Activated CD4-positive, alpha-beta T cell treated with anti-CD3 and anti-CD28 coated beads, Interleukin-2, amount 50 U/mL, for 1 hour (primary cell): ENCODE measurements at places on chromosomes 7 and 10.

DNA sequence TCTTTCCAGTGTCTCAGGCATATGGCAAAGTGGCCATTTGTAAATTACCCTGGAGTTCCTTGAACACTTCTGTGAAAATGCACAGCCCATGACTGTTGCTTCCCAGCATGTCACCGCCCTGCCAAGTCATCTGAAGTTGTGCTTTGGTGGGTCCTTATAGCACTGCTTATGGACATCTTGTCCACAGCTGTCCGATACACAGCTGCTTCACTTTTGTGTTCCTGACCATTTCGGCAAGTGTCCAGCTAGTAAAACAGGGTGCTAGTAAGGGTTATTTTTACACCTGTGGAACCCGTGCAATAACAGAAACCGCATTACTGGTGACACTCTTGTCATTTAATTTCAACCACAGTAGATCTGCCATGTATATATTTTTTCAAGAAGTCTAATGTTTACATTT, 29.7 kb downstream of the PIP4K2A start:
- no peak for DNase-seq

DNA sequence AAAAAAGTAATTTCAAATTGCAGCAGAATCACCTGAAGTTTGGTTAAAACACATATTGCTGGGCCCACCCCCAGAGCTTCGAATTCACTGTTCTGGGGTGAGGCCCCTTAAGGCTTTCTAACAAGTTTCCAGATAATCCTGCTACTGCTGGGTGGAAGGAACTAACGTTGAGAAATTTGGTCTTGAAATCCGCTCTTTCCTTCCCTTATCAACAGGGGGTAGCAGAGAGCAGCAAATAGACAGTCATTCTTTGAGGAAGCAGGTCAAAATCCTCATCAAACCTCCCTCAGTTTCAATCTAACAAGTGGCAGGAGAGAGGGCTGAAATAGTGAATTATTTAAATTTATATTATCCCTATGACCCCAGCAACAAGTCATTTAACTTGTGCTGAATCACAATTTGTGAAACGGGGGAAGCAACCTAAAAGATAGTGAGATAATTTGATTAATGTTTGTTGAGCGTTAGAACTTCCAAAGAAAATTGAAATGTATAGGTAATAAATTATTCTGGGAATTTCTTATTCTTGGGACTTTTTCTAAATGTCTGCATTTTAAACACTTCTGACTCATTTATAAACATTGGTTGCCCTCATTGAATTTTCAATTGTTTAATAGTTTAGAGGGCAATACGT, 21.7 kb upstream of the MALSU1 start:
- no peak for DNase-seq

GRCh38 chr10:129692695-129693094, 225.7 kb downstream of the MGMT start:
- DNase-seq, result no peak

- no peak for DNase-seq
Measured at GRCh38 chr10:125146791-125147579, 13.4 kb downstream of the CTBP2 start.

DNA sequence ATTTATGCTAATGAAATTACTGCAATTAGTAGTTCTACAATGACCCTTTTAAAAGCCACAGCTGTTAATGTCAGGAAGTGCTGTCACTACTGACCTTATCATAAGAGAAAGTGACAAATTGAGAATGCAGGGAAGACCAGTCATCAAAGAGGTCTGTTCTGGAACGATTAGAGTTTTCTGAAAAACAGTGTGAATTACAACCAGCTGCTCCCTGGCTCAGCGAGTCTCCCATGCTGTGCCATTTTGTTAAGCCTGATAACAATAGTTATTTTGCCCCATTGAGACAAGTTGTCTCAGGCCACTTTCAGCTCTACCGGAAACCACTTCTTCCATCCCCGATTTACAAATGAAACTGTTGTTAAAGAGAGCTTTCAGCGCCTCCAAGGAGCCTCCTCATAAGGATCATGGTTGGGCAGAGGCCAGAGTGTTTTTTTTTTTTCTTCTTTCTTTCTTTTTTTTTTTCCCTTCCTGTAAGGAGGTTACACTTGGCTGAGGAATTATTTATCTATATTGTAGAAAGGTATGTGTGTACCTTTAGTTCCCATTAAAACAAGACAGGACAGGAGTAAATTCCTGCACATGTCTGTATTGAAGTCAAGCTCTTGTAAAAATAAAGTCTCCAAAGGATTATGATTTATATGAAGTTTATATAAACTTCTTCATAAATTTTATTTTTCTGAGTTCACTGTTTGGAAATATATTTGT, 173.6 kb downstream of the CDCA7L start:
- no peak for DNase-seq

- DNase-seq, result no peak
Measured at GRCh38 chr10:129942936-129943715, 20.9 kb downstream of the EBF3 start.

DNA sequence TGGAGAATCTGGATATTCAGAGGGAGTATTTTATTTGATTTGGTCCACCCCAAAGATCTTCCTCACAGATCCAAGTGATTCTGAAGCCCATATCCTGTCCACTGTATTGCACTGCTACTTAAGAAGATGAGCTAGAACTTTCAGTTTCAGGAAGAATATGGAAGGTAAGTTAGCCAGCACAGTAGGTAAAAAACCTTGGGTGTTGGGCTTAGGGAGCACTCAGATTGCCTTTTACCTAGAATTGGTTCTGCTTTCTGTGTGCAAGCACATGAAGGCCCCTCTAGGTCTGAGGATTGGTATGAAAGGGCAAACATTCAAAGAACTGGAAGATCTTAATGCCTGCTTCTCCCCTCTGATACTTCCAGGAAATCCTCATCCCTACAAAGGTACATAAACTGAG, 146.7 kb upstream of the COL1A2 start:
- no peak for DNase-seq

GRCh38 chr10:16519908-16520861, 1.5 kb downstream of the C1QL3 start:
- DNase-seq, result no peak

GRCh38 chr7:50812094-50812493, 29.4 kb upstream of the GRB10 start:
- DNase-seq, result no peak

DNA sequence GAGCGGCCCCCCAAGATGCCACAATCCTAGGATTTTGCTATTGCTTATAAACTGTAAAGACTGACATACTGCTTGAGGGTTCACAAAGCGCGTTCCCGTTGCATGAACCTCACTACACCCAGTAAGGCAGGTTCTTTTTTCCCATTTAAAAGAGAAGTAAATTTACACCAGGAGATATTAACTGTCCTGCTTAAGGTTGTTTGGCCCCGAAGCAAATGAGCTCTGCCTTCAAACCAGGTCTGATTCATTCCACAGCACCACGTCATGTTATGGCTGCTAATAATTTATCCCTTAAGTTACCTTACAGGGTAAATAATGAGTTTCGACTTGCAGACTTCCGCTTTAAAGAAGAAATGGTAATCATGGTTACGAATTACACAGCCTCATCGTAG, 559 bp upstream of the FKBP14 start:
- DNase-seq, result peak; percentile 13

- no peak for DNase-seq
Measured at GRCh38 chr10:2362331-2362730, 625.0 kb upstream of the ADARB2 start.

GRCh38 chr10:100535715-100536353, at the start of gene HIF1AN:
Gene HIF1AN (plus strand): TSS chr10:100535943. CDS start chr10:100535959, 16 bp downstream.
- DNase-seq, result peak; percentile 87

- DNase-seq, result no peak
Measured at GRCh38 chr10:85666102-85666501, 700.5 kb downstream of the GRID1 start.

DNA sequence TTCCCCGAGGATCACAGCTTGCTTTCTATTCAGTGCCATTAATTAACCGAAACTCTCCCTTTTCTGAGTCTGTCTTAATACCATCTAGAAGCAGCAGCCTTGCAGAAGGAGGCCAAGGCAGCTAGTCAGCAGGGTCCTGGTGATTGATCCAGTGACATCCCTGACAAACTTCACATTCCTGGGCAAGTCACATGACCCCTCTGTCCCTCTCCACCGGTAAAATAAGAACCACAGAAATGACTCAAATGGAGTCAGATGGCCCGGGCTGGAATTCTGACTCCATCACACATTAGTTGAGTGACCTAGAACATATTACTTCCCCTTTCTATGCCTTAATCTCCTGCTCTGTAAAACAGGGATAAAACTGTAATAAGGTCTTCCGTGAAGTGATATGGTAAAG, 17.2 kb upstream of the ACSL5 start:
- no peak for DNase-seq

DNA sequence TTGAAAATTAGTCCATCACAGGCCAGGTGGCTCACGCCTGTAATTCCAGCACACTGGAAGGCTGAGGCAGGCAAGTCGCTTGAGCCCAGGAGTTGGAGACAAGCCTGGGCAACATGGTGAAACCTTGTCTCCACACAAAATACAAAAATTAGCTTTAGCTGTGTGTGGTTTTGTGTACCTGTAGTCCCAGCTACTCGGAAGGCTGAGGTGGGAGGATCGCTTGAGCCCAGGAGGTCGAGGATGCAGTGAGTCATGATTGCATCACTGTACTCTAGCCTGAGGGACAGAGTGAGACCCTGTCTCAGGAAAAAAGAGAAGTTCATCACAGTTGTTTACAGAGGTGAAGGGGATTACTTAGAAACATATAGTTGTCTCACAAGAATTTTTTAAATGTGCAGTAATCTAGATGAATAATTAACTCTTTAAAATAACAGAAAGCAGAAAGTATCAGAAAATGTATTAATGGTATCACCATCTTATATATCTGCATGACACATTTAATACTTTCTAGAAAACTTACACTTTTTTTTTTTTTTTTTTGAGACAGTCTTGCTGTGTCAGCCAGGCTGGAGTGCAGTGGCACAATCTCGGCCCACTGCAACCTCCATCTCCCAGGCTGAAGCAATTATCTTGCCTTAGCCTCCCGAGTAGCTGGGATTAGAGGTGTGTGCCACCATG, 8.9 kb downstream of the LCOR start:
- no peak for DNase-seq

DNA sequence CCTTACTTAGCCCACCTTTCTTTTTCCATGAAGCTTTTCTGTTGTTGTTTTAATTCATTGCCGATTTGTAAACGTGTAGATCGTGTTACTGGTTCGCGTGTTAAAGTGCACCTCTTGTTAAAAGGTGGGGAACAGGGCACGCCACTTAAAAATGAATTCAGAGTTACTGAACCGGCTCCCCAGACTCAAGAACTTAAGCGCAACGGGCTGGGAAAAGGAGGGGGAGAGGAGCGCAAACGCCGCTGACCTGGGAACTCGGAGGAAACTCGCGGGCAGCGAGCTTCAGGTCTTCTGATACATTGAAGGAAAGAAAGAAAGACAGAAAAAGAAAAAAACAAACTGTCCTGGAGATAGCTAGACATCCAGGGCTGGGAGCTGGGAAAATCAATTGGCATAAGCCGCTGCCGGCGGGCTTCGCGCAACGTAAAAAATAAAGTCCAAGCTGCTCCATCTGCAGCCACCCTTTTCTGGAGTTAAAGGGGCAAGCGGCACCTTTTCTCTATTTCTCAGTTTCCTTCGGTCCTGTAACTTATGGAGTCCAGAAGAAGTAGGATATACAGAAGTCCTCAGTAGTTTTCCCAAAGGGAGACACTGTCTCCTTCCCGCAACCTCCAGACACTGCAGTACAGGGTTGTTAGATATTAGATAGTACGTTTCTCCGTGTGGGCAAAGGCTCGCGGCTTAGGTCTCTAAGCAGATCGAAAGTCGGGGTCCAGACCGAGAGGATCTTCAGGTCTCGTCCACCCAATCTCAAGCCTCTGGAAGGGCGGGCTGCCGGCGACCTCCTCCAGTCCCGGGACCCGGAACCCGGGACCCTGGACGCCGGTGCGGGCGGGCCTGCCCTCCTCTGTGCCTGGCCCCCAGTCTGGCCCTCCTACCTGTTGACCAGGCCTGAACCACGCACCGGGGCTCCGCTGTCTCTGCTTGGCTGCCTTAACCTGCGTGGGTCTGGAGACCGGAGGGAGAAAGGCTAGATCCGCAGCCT, 1.8 kb upstream of the DLX6 start:
- no peak for DNase-seq

DNA sequence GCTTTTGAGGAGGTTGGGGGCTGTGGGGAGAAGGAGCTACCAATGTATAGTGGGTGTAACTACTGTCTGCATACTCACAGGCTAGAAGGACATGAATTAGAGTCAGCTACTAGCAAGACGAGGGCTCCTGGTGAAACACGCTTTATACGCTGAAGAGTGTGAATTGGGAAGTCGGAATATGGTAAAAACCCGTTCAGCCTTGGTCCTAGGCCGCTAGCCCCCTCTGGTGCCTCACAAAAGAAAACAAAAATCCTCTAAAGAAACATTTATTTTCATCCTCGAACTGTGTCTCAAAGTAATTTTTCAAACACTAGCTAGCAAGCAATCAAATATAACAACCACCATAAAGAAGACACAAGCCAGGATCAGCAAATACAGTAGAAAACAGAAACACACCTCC, 338.1 kb upstream of the SEMA3C start:
- no peak for DNase-seq

GRCh38 chr7:112770051-112770450, 20.1 kb downstream of the TMEM168 start:
- no peak for DNase-seq

- no peak for DNase-seq
Measured at GRCh38 chr10:61336831-61337230, 116.3 kb downstream of the TMEM26 start.

DNA sequence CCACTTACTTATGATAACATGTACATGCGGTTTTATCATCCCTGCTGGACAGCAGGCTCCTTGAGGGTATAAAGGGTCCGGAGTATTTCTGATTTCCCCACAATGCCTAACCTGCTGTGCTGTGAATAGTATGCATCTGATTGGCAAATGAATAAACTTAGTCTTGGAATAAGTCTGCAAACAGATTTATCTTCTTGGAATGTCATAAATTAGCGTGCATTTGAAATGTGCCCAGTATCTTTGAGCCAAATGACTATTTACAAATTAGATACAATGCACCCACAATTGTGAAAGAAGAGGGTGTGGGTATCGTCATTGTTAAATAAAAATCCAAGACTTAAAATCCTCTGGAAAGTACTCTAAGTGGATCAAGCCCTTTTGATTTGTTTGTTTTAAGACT, 106.0 kb downstream of the OSBPL3 start:
- DNase-seq, result no peak

- DNase-seq, result no peak
Measured at GRCh38 chr7:665736-666453, 60.6 kb upstream of the DNAAF5 start.

- no peak for DNase-seq
Measured at GRCh38 chr7:125661677-125662076, 732.1 kb upstream of the POT1 start.

- no peak for DNase-seq
Measured at GRCh38 chr7:157272351-157273207, 64.2 kb upstream of the DNAJB6 start.
